T follicular helper cell (primary cell): ENCODE measurements at places on chromosomes 7 and 10.
A peak's percentile ranks its signal among the peaks of the same experiment; 100 is the strongest.

DNA sequence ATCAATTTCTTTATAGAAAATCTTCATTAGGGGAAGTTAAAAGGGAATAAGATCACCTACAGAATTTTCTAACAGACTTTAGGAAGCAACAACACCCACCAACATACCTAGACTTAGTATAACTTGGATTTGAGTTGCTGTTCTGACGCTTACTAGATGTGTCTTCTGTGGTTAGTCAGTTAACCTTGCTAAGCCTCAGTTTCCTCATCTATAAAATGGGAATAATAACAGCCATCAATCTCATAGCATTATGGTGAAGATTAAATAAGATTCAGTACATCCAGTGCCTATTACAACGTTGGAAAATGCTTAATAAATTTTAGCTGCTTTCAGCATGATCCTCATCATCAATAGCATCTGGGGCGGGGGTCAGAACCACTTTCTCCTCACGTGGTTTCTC, 106.2 kb downstream of the SORBS1 start:
- no peak for DNase-seq

GRCh38 chr7:151382079-151382885, 27.6 kb downstream of the WDR86 start:
- peak; percentile 31 for DNase-seq

GRCh38 chr7:150962553-150963399, 15.3 kb downstream of the KCNH2 start:
- DNase-seq, result peak; percentile 42

DNA sequence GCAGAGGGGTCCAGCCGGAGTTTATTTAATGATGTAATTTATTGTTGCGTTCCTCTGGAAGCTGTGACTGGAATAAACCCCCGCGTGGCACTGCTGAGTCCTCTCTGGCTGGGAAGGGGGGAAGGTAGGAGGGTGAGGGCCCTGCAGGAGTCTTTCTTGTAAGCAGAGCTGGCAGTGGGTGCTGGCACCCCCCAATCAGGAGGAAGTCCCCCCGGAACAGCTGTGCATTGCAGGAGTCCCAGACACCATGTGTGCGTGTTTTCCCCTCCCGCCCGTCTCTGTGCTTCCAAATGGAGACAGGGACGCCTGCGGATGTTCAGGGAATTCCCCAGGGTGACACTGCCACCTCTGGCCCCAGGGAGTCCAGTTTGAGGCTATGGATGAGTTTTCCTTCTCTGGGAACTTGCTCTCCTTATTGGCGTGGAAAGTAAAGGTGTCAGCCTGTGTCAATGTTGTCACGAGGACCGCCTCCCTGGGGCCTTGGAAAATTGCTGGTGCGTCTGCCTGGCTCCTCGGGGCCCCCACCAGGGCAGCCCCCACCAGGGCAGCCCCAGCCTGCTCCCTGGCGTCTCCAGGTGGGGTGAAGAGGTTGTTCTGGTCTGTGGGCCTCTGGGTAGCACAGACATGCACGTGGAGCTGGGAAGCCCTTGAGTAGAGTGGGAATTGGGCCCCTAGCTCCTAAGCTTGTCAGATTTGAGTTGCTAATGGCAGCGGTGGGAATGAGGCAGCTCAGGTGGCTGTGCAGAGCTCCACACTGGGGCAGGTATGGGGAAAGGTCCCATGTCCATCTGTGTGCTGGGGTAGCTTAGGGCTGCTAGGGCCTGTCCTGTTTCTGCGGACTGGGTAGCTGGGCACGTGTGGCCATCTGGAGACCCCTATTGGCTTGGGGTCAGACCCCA, 2.7 kb downstream of the FZD9 start:
- no peak for DNase-seq

DNA sequence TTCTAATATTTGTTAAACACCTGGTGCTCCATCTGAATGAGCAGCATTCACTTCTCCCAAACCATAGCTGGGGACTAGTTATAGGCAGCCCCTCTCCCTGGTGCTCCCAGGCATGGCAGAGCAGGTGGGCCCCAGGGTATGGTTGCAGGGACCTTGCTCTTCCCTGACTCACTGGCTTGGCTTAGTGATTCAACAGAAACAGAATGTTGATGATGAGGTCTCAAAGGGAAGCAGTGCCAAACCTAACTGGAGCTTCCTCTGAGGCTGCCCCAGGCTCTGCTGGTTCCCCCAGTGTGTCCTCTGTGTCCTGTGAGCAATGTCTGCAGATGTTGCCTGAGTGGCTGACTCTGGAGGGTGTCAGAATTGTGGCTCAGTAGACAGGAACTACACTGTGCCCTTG, 3.7 kb downstream of the GPR26 start:
- DNase-seq, result no peak

GRCh38 chr7:38833329-38833728, 75.7 kb downstream of the VPS41 start:
- no peak for DNase-seq

- DNase-seq, result no peak
Measured at GRCh38 chr10:78115135-78115853, 81.6 kb downstream of the RPS24 start.

- peak; percentile 42 for DNase-seq
Measured at GRCh38 chr7:92904244-92905131, 68.1 kb upstream of the CDK6 start.

DNA sequence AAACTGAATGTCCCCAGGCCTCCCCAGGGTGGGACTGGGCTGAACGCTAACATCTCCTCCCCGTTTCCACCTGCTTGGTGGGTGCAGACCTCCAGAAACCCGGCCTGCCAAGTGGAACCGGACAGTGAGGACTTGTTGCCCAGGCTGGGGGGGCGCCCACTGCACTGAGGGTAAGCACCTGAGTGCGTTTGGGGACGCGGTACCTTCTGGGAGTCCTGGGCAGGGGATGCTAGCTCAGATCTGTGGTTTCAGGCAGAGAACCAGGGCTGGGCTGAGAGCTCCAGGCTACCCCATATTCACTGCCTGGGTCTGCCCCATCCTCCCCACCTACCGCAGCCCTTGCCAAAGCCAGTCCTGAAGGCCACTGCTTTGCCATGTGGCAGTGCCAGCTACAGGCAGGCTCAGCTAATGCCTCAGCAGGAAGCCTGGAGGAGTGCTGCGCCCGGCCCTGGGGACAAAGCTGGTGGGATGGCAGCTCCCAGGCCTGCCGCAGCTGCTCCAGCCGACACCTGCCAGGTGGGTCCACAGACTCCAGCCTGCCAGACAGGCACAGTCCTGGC, 3.5 kb upstream of the ZNF467 start:
- no peak for DNase-seq

GRCh38 chr7:50941525-50941924, 158.8 kb upstream of the GRB10 start:
- DNase-seq, result no peak

GRCh38 chr10:117533507-117534281, 8.9 kb upstream of the EMX2 start:
- no peak for DNase-seq

- no peak for DNase-seq
Measured at GRCh38 chr7:132865366-132866143, 216.3 kb downstream of the CHCHD3 start.

DNA sequence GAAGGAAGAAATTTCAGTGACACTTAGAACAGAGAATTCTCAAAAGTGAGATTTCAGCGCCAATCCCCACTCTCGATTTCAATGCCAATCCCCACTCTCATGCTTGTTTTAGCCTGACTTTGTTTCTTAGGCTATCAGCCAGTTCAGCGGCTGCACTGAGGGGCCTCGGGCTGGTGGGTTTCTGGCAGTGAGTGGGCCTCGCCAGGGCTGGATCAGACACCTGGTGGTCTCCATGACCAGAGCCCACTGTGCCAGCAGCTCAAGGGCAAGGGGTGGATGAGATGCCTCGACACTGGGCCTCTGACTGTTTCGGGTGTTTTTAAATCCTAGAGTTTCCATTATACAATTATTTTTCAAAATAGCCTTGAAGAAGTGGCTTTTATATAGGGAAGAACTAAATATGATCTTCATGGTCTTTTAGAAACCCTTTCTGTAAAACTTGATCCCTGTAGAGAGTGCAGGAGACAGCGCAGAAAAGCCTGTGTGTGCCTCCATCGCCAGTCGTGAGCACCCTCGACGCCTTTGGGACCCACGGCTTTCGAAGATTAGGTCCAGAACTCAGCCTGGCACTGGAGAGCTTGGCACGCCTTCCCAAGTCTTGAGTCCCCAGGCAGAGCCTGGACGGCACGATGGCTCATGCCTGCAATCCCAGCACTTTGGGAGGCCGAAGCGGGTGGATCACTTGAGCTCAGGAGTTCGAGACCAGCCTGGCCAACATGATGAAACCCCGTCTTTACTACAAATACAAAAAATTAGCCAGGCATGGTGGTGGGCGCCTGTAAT, 76.2 kb downstream of the INPP5A start:
- no peak for DNase-seq

- no peak for DNase-seq
Measured at GRCh38 chr10:120508393-120508792, 51.4 kb downstream of the PLPP4 start.

DNA sequence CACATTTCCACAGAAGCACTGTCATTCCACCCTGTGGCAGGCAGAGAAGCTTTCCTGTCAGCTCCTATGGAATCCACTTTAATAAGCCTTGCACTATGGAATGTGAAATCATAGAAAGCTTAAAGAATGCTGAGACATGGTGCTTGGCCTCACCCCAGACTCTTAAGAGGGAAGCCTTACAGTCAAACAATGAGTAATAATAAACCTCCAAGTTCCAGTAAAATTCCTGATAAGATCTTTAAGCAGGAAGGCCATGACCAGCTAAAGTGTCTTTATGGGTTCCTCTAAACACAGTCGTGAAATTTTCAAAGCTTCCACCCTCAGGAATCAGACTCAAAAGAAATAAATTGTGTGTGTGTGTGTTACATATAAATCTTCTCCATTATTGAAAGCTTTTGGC, 11.9 kb upstream of the TEX36 start:
- no peak for DNase-seq

DNA sequence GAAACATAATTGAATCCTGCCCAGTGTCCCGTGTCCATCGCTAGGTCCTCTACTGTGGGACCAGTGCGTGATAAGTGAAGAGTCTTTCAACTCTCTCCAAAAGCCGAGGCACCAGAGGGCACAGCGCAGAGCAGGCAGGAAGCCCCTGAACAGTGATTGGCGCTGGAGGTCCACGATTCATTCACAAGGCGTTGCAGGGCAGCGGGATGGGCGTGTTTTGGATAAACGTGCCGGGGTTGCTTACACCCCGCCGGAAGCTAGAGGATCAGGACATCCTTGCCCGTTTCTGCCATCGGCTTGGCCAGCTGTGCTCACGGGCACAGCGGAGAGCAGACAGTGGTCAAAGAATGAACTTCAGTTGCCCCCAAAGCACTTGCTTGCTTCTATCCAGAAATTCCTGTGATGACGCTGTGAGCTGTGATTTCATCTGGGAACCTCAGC, 86.0 kb upstream of the PFKP start:
- DNase-seq, result no peak

- no peak for DNase-seq
Measured at GRCh38 chr10:53580465-53580864, 807.9 kb upstream of the MBL2 start.

- DNase-seq, result no peak
Measured at GRCh38 chr7:137961200-137962177, 40.4 kb downstream of the CREB3L2 start.

DNA sequence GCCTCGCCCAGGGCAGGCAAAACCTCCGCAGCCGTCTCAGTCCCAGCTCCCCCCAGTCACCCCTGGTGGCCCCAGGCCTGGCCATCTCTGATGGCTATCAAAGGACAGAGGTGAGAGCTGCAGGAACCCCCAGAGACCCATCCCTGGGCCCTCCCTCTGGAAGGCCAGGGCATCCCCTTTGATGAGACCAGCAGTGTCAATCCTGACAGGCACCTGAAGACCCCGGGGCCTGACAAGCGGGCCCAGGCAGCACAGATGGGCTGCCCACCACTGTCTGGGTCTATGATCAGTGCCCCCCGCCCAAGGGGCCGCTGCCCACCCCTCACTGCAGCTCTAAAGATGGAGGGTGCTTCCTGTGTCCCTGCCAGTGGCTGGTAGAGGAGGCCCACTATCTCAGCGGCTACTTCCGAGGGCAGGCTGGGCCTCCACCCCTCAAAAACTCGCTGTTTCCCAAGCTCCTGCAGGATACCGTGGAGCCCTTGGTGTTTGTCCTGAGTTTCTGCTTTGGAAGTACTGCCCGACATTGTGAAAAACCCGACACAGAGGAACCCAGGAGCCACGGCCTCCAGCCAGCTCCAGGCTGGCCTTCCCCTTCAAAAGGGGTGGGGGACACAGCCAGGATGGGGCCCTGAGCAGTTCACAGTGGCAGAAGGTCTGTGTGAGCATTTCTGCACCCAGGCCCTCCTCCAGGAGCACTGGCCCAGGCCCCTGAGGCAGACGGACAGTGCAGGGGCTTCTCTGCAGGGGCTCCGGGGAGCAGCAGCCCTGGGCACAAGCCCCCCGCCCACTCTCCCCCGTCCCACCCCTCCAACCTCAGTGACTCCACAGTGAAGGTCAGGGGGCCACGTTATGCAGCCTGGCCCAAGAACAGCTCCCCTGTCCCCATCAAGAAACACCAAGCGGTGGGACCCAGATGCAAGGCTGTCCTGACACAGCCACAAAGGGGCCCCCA, 99.2 kb downstream of the PDGFA start:
- no peak for DNase-seq

DNA sequence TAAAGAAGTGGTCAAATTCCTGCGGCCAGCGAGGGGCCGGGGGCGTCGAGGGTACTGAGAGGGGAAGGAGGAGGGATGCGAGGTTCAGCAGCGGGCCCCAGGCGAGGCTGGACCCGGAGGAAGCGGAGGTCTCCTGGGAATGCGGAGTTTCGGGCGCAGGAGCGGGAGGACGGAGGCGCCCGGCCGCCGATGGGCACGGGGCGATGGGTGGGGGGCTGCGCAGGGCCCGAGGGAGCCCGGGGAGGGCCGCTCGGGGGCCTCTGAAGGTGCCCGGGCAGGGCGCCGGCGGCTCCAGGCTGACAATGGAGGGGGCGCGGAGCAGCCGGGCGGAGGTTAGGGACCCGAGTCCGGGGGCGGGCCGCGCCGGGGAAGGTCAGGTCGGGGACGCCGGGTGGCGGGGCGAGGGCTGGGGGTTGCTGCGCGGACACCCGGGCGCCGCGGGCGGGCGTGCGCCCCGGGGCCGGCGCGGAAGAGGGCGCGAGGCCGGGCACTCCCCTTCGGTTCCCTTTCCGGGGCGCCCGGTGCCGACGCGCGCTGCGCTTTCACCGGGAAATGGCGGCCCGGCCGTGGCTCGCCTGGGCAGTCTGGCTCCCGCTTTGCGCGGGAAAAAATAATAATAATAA, 683 bp downstream of the MACROH2A2 start:
- DNase-seq, result no peak

- no peak for DNase-seq
Measured at GRCh38 chr10:80567292-80567691, 29.6 kb downstream of the SH2D4B start.

GRCh38 chr10:119817991-119818888, 54.4 kb downstream of the MCMBP start:
- peak; percentile 2 for DNase-seq

- DNase-seq, result no peak
Measured at GRCh38 chr10:33534416-33534815, 199.9 kb upstream of the NRP1 start.

DNA sequence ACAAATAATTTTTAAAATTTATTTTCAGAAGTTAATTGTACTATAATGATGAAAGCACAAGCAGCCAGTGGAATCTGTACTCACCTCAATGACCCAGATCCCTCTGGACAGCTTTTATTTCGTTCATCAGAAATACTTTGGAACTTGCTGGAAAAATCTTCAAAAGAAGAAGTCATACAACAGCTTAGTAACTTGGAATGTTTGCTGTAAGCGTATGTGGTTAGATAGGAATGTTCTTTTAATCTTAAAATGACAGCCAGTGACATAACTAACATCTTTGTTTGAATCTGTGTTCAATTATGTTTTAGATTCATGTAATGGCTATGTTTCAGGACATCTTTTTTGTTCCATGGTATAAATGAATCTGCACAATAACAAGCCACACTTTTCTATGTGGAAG, 26.8 kb downstream of the CFAP69 start:
- DNase-seq, result no peak

- no peak for DNase-seq
Measured at GRCh38 chr10:8416192-8416701, 361.8 kb downstream of the GATA3 start.
